Spinal cord (tissue), 10 donors: ENCODE measurements at places on chromosomes 3 and 15. TPM values are rescaled to one million over a fixed set of nuclear protein-coding genes. Genes with fewer than 3 reads are reported as not detected.

DNA sequence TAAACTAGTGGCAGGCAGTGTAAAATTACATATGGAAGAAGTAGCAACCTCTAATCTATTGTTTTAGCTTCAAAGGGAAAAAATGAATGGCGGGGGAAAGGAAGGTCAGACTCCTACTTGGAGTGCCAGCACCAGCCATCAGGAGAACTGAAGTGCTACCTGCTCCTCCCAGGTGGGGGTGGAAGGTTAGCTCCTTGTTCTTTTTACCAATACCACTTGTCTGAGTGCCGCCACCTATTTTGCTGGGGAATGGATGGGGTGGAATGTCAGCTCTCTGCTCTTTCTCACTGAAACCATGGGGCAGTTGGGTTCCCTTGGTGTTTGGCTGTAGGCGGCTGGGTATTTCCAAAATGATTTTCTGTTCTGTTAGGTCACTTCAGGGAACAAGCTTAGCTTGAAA, 428.7 kb upstream of the EPHA3 start:
- no peak overlapping the region for H3K27ac ChIP-seq
- no peaks in the 10 kb centered on the region for H3K4me1 ChIP-seq
- DNase-seq = no peak
- no peaks in the 10 kb centered on the region for H3K36me3 ChIP-seq
- H3K27me3 ChIP-seq = no peaks in the 10 kb centered on the region

DNA sequence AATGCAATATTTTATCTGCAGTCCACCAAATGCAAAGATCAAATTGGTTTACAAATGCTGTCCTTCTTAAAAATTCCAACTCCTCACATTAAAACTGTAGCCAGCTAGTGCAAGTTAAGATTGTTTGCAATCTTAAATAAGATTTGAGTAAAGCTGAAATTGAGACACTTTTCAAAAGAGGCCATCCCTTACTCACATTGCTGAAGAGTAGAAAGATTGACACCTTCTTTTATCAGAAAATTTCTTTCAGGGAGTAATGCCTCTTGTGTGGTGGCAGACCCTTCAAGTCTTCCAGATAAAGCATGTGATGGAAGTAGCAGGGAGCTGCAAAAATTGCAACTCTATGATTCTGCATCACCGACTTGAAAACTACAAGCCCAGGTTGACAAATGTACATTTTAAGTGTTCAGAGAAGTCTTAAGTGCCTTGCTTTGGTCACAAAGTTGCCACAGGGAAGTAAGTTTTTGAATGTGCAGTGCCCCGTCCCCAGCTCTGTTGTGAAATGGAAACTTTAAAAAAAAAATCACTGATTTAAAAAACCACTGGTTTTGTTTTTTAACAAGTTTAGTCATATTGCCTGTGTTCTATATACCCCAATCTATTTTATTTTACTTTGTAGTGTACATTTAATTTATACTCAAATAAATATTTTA, 12.6 kb downstream of the CD86 start:
- no peaks in the 10 kb centered on the region for H3K4me1 ChIP-seq
- no peaks in the 10 kb centered on the region for H3K36me3 ChIP-seq
- DNase-seq = no peak
- no peak overlapping the region for H3K27ac ChIP-seq

DNA sequence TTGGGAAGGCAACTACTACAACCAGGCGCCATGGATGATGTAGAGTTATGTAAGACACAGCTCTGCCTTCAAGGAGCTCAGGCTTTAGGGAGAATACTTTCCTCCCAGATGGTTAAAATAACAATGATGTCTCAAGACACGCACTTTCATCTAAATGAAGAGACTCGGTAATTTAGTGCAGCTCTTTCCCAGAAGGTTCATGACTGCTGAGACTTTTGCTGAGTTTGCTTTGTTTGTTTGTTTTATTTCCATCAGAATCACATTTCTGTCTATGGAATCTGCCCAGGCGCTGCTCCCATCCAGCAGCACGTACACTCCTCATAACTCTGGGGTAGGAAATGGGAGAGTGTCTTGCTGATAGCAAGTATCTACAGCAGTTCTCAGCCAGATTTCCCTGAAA, 33.9 kb upstream of the MEX3B start:
- no peaks in the 10 kb centered on the region for H3K4me1 ChIP-seq
- DNase-seq = no peak
- no peak overlapping the region for H3K4me3 ChIP-seq
- no peaks in the 10 kb centered on the region for H3K36me3 ChIP-seq

- DNase-seq = no peak
- no peaks in the 10 kb centered on the region for H3K27me3 ChIP-seq
- no peak overlapping the region for H3K27ac ChIP-seq
- H3K36me3 ChIP-seq = peaks cover 36% of the 10 kb centered on the region
Observed at GRCh38 chr3:48619541-48620524, 1.7 kb downstream of the TMEM89 start.

The PPP1R14D gene
- total RNA-seq = not detected

DNA sequence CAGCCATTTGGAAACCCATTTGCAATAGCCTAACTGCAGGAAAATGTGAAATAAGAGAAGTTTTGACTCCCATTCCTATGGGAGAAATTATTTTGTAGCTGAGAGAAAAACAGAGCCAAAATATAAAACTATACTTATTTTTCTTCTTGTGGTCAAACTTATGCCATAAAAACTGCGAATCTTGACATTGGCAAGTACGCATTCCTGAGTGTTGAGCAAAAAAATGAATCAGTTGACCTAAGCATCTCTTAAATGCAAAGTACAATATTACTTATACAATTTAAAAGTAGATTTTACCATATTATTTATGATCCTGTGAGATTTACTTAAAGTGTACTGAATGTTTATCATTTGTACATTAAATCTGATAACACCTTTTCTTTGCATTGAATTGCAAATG, 50.1 kb upstream of the CMC1 start:
- no peak overlapping the region for H3K4me3 ChIP-seq
- H3K36me3 ChIP-seq = no peaks in the 10 kb centered on the region
- no peak for DNase-seq
- H3K27ac ChIP-seq = no peak overlapping the region
- H3K4me1 ChIP-seq = no peaks in the 10 kb centered on the region

- H3K36me3 ChIP-seq = no peaks in the 10 kb centered on the region
- no peak overlapping the region for H3K4me3 ChIP-seq
- DNase-seq = no peak
- peaks cover 21% of the 10 kb centered on the region for H3K27me3 ChIP-seq
- H3K27ac ChIP-seq = no peak overlapping the region
Observed at GRCh38 chr15:89809093-89809786, 5.4 kb downstream of the ANPEP start.

DNA sequence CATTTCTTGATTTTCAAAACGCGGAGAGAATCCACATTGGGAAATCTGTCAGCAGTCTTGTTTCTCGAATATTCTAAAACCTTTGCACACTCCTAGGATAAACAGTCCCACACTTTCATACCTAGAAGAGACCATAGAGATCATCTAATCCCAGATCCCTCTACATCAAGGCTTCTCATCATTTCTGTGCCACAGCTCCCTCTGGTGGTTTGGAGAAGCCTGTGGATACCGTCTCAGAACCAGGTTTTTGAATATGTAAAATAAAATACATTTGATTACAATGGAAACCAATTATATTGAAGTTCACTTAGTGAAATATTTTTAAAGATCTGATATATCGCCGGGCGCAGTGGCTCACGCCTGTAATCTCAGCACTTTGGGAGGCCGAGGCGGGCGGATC, 211.9 kb upstream of the GOLGA6L4 start:
- no peak for DNase-seq
- no peak overlapping the region for H3K4me3 ChIP-seq
- H3K27me3 ChIP-seq = peaks cover 2% of the 10 kb centered on the region
- H3K4me1 ChIP-seq = no peaks in the 10 kb centered on the region

- H3K27ac ChIP-seq = no peak overlapping the region
Observed at GRCh38 chr15:37638691-37639090, 295.7 kb upstream of the TMCO5A start.

GRCh38 chr3:145936971-145937370, 224.0 kb downstream of the PLOD2 start:
- no peak for DNase-seq
- H3K27ac ChIP-seq = no peak overlapping the region
- H3K4me1 ChIP-seq = no peaks in the 10 kb centered on the region
- H3K4me3 ChIP-seq = no peak overlapping the region
- no peaks in the 10 kb centered on the region for H3K27me3 ChIP-seq
- H3K36me3 ChIP-seq = no peaks in the 10 kb centered on the region

DNA sequence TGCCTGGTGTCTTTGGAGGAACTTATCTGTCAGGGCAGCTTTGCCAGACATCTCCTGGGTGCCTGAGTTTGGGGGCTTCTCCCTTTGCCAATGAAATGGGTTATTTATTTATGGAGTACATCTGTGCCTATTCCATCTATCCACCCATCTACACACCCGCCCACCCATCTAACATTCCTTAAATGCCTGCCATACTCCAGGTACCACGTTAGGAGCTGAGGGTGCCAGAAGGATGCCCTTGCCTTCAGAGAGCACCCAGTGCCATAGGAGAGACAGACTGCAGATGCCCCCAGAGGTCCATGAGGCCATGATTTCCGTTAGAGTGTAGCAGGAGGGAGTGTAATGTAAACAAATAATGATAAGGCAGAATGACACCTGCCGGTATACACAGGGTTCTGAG, 21.8 kb upstream of the KIF23 start:
- no peak for DNase-seq

DNA sequence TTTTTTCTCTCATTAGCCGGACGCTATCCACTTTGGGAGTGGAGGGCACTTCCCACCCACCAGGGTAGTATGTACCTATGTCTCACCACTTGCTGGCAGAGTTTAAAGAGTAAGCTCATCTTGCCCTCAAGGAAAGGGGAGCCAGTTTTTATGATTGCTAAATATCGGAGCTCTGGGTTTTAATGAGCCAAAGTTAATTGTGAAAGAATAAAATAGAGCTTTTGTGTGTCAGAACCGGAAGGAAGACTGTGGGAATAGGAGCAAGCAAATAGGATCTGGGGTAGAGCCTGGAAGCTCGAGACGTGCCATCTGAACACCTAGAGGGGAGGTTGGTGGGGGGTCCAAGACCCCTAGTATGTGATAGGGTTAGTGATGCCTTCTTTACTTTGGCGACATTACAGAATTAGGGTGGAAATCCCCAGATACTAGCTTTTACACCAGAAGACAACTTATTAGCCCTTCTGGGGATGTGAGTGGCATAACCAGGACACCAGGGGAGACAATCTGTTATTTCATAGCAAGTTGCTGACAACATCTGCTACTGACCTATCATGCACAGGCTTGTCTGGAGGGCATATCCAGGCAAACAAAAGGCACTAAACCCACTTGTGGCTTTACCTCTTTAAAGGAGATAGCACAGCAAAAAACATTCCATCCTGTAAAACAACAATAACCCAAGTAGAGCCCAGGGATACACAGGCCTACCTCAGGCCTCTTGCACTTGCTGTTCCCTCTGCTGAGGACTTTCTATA, 333.8 kb downstream of the ZNF621 start:
- no peak for DNase-seq
- H3K27me3 ChIP-seq = no peaks in the 10 kb centered on the region
- H3K4me3 ChIP-seq = no peak overlapping the region
- H3K27ac ChIP-seq = no peak overlapping the region

The AMT gene
- 16.4 TPM for total RNA-seq

DNA sequence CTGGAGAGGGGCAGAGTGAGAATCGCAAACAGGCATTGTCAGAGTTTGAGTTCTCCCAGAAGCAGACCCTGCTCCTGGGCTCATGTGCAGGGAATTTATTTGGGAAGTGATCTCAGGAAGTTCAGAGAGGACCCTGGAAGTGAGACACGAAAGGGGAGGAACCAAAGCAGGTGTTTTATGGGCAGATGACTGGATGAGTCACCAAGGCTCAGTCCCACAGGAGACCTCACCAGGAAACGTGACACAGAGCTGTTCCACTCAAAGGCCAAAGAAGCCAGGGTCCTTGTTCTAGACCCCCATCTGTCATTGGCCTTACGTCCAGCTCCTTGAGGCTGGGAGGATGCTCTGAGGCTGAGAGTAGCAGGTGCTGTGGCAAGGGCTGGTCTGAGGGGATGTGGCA, 43.4 kb upstream of the SEC22A start:
- H3K4me3 ChIP-seq = no peak overlapping the region
- H3K27me3 ChIP-seq = no peaks in the 10 kb centered on the region
- peaks cover 27% of the 10 kb centered on the region for H3K36me3 ChIP-seq
- peaks cover 33% of the 10 kb centered on the region for H3K4me1 ChIP-seq

DNA sequence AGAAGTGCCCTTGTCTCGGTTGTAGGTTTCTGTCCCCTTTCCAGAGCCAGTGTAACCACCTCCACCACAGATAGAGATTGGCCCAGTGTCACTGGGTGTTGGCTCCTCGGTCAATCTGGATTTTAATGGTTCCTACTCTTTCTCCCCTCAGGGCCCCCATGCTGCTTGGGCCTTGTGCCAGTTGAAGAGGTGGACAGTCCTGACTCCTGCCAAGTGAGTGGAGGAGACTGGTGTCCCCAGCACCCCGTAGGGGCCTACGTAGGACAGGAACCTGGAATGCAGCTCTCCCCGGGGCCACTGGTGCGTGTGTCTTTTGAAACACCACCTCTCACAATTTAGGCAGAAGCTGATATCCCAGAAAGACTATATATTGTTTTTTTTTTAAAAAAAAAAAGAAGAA, 75.2 kb downstream of the BOC start:
- no peak overlapping the region for H3K27ac ChIP-seq
- DNase-seq = no peak
- H3K4me1 ChIP-seq = peaks cover 17% of the 10 kb centered on the region
- peaks cover 30% of the 10 kb centered on the region for H3K36me3 ChIP-seq
- H3K4me3 ChIP-seq = no peak overlapping the region

The MEX3B gene
- total RNA-seq = 9.8 TPM
